Activated CD4-positive, alpha-beta T cell treated with anti-CD3 and anti-CD28 coated beads for 1 hour (primary cell): ENCODE measurements at places on chromosomes 1 and 21.

DNA sequence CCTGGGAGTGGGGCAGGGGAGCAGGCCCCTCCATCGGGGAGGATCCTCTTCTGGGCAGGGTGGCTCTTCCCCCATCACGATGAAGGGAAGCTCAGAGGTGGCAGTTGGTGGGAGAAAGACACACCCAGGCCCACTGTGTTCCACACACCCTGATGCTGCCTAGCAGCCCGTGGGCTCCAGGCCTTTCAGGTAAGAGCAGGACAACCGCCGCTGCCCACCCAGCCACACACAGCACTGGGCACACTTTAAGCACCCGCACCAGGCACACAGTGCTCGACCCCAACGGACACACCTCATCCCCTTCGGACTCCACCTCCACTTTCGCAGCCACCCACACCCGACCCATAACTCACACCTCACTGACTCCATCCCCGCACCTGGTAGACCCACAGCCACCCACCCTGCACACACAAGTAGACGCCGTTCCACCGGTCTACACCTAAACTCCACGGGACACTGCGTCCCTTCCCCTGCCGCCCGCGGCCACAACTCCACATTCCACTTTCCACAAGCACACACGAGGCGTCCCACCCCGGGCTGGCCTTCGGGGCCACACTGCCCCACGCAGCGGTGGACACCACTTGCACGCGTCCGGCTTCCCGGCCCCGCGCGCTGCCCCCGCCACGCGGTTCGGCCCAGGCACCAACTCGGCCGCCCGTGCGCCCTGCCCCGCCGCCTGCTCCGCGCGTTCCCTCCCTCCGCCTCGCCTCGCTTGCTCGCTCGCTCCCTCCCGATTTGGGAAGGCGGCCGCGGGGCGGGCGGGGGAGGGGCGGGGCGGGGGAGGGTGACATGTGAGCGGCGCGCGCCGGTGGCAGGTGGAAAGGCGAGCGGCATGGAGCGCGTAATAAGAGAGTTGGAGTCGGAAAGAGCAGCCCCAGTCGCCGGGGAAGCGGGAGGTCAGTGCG, at the start of gene KCNQ4:
KCNQ4 (plus strand) TSS at position 787 of the 905 bp plus-strand sequence. CDS start 307 bp downstream, outside the sequence.
- DNase-seq, result no peak

GRCh38 chr1:76843821-76844464, 23.3 kb upstream of the ST6GALNAC5 start:
- DNase-seq, result no peak

DNA sequence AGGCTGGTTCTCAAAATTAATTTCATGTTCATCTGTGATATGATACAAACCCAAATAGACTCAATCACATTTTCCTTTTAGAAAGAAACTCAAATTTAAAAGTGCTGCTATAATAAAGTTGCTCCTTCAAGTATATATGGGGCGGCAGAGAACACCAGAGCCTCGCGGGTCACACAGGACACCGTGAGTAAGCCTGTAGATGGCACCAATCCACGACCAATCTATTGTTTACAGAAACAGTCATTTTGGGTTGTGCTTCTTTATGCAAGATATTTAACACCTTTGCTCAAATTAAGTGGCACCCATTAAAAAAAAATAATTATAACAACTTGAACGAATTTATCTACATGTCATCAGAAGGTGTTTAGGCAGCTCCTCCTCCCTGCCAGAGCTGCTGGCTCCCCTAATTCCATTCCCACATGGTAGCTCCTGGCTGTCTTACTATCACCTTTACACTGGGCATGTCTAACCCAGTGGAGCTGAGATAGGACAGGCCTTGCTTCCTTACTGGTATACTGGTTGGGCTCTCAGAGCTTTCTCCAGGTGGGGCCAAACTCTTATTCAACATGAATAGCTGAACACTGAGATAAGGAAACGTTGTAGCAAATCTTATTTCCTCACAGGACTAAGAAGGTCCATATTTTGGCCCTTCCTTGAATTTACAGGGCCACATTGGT, 287.0 kb downstream of the SDCCAG8 start:
- DNase-seq, result no peak

DNA sequence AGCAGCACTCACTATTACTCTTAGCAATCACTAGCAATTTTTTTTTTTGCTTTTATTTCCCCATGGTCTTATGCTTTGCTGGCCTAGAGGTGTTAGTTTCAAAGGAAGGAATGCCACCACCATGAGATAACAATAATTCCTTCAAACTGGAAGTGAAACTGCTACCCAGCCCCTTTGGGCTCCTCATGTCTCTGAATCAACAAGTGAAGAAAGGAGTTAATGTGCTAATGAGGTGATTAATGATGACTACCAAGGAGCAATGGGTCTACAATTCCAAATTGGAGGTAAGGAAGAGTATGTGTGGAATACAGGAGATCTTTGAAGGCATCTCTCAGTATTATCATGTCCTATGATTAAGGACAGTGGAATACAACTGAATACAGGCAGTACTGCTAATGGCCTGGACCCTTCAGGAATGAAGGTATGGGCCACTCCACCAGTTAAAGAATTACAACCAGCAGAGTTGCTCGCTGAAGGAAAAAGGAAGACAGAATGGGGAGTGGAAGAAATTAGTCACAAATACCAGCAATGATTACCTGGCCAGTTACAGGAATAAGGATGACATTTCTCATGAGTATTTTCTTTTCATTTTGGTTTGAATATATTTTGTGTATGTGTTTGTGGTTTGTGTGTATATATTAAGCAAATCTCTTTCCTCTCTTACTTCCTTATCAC, 652.9 kb downstream of the ADGRL2 start:
- DNase-seq, result no peak

GRCh38 chr1:112633628-112634027, 14.0 kb downstream of the CAPZA1 start:
- DNase-seq, result no peak

GRCh38 chr1:50568782-50569181, 145.5 kb upstream of the DMRTA2 start:
- DNase-seq, result no peak

GRCh38 chr1:209768354-209768774, 12.5 kb downstream of the TRAF3IP3 start:
- peak; percentile 68 for DNase-seq
